Activated CD4-positive, CD25-positive, alpha-beta regulatory T cell treated with anti-CD3 and anti-CD28 coated beads, Interleukin-2, amount 50 U/mL, for 72 hours (primary cell): ENCODE measurements at places on chromosomes 1 and 21.

- no peak for DNase-seq
Measured at GRCh38 chr1:162087111-162087510, 17.6 kb downstream of the NOS1AP start.

GRCh38 chr1:182438326-182438725 lies 11.6 kb upstream of the RGSL1 start:
- DNase-seq: no peak

DNA sequence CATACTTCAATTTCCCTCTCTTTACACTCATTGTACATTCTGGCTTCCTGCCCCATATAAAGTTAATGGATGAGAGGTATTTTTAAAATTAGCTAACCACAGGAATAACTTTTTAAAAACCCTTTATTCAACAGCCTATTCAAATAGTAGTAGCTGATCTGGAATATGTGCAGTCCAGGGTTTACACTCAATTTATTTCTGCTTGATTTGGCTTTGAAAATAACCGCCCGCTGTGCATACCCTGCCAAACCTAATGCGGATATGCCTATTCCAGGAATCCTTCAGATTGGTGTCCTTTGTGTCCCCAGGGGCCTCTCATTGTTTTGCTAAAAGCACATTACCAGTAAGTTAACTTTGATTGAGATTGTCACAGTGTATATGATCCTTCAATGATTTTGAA lies 1686.2 kb downstream of the PLA2G4A start:
- DNase-seq: no peak

DNA sequence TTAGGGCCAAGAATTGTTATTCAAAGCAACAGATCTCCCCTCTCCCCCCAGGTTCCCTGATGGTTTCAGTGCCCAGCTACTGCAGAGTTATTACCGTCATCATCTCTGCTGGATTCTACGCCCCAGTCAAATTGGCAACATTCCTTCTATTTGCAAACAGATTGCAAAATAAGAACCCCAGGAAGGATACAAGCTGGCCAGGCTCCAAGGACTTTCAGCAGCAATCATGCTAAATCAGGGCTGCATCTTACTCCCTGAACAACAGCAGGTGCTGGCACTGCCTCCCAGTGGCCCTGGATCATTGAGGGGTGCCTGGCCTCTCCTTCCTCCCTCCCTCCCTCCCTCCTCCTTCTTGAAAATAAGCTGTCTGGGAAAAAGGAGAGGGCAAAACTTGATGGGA lies 521.6 kb upstream of the BEND5 start:
- no peak for DNase-seq

DNA sequence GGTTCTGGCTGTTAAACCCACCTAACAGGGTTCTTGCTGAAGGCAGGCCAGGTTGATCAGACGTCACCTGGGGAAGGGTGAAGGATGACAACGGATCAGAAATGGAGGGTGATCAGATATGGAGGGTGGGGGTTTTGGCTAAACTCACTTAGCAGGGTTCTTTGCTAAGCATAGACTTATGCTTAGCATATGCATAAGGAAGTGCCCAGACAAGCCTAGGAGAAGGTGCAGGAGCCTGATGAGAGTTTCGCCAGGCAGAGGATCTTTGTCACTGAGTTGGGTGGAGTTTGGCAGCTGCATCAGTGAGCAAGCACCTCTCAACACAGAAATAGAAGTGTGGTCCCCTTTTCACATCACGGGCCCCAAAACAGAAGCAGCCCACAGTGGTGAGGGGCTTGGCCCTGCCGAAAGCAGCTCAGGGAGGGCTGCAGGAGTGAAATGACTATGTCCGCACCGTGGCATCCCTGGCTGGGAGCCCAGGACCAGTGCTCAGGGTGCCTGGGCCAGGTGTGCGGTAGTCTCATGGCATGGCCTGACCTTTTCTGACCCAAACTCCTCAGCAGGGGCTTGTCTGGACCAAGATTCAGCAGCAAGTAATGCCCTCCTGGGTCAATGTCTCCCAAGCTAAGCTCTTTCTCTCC lies 101.6 kb downstream of the AJAP1 start:
- DNase-seq: no peak

DNA sequence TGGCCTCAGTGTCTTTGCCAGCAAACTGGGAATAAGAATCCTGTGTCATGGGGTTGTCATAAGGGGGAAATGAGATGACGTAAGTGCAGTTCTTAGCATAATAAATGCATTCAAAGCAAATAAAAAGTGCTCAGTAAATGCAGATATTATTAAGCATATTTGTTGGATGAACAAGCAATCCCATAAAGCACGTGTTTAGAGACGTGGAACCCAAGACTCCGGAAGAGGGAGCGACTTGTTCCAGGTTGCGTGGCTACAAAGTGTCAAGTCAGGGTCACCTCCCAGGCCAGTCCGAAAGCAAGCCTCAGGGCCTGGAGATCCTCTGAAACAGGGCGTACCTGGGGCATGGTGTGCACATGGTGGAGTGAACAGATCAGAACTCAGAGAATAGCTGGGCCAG lies 58.0 kb upstream of the LAPTM5 start:
- no peak for DNase-seq

DNA sequence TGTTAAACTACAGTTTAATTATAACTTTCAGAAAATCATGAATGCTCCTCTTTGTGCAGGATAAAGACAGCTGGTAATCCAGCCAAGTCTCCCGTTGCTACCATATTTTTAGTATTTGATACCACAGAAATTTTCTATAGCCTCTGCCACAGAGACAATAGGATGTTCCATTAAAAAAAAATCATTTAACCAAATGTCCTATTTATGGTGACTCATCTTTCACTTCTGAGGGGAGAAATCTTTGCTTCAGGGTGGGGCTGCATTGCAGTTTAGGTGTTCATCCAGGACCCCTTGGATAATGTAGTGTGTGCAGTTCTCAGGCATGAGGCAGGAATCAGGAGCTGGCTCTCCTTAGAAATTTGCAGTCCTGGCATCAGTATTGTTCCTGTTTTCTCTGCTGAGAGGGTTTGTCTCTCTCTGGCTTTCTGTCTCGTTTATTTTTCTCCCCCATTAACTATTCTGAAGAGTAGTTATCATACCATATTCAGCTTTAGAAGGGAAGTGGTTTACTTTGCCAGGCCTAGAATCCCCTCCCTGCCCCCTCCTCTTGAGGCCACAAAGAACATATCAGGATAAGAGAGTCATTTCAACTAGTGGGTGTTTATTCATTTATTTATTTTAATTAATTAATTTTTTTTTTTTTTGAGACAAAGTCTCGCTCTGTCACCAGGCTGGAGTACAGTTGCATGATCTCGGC lies 3.1 kb downstream of the PRUNE1 start:
- no peak for DNase-seq
